ENCODE measurements at places on chromosomes 5 and 9. TPM values are rescaled to one million over a fixed set of nuclear protein-coding genes. Genes with fewer than 3 reads are reported as not detected.
A peak's percentile ranks its signal among the peaks of the same experiment; 100 is the strongest.

DNA sequence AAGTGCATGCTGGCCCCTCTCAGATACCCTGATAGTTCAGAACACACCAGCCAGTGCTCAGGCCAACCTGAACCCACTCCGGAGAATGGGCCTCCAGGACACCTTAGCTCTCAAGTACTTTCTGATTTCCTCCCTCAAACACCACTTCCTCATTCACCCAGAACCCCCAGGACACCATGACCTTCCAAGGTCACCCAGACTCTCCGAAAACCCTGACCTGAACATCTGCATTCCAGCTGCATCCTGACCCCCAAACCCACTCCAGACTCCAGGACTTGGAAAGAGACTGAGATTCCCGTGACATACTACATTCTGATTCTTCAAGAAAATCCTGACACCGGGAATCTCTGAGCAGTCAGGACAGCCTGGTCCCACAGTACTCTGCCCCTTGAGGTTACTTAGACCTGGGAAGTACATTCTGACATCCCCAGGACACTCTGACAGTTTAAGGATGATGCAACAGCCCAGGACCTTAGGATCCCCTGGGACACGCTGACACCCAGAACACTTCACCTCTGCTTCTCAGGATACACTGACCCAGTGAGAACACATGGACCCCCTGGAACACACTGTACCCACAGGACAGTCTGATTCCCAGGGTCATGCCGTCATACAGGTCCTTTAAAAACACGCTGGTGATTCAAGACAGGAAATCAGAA, 747 bp upstream of the PROP1 start:
- no peak for DNase-seq

The SMIM33 gene
- not detected for total RNA-seq

GRCh38 chr9:134644725-134645606, 3.4 kb downstream of the COL5A1 start:
- DNase-seq = peak; percentile 55

- DNase-seq = no peak
Observed at GRCh38 chr5:149154650-149155049, 13.4 kb downstream of the ABLIM3 start.

- no peak for DNase-seq
Observed at GRCh38 chr5:74239261-74239660, 401.3 kb downstream of the ENC1 start.
